ENCODE measurements at places on chromosomes 3 and 15. TPM values are rescaled to one million over a fixed set of nuclear protein-coding genes. Genes with fewer than 3 reads are reported as not detected.

Gene IQCH
- not detected for polyA plus RNA-seq

Gene SLC22A13
- not detected for polyA plus RNA-seq

- no peak overlapping the region for H3K4me3 ChIP-seq
- peaks cover 4% of the 10 kb centered on the region for H3K4me1 ChIP-seq
- no peak overlapping the region for H3K27ac ChIP-seq
- no peak for DNase-seq
These were observed 9.6 kb downstream of the GALK2 start for GRCh38 chr15:49179433-49180190.

Gene MON1A
- polyA plus RNA-seq: 6.1 TPM

Gene LRRC57
- polyA plus RNA-seq: 10.3 TPM

GRCh38 chr3:115624029-115624741, 875 bp downstream of the GAP43 start:
- no peak overlapping the region for H3K27ac ChIP-seq
- peaks cover 20% of the 10 kb centered on the region for H3K27me3 ChIP-seq
- DNase-seq: no peak

DNA sequence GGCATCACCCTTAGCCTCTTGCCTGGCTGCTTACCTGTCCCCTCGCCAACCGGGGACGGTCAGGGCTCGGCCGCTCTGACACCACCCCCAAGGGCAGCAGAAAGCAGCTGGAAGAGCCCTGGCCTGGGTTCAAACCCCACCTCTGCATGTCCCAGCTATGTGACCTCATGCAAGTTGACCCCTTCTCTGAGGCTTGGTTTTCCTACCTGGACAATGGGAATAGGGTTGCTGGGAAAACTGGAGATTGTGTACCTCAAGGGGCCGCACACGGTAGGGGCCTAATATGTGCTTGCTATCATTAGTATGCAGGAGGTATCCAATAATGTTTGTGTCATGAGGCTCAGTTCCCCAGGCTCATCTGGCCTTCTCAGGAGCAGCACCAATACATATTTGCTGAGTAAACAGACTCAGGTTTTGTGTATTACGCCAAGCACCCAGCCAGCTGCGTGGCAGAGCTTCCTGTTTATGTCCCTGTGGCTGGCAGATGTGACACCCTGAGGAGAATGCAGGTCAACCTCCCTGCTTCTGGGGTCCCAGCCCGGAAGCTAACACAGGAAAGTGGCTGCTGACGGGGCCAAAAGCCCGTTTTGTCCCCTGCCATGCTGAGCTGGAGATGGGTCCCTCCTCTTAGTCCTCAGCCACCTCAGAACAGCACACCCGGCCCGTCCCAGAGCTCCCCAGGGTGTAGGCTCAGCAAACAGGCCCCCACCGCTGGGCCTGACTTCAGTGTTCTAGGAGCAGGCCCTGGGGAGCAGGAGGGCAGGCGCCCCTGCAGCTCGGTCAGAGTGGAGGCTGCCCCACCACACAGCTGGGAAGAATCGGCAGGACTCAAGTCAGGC, 29.7 kb downstream of the PLXND1 start:
- H3K36me3 ChIP-seq: peaks cover 44% of the 10 kb centered on the region
- H3K4me1 ChIP-seq: peaks cover 37% of the 10 kb centered on the region
- H3K27me3 ChIP-seq: no peaks in the 10 kb centered on the region
- H3K4me3 ChIP-seq: no peak overlapping the region
- H3K27ac ChIP-seq: peak overlapping the region; percentile 81

DNA sequence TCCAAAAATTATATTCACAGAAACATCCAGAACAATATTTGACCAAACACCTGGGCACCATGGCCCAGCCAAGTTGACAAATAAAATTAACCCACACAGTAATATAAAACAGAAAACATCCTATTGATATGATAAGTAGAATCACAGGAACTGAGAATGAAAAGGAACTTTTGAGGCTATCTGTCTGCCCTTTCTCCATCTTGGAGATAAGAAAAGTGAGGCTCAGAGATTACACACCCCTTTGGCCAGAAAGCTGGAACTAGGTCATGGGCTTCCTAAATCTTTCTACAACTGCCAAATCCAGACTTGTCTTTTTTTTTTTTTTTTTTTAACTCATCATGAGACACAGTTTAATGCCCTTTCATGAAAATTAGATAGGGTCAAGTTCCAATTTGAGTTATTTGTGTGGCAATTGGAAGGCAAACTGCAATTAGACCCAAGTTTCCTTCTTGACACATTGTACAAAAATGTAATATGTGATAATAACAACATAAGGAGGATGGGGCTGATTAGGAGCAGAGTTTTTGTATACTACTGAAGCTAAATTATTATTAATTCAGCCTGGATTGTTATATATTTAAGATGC, 137.2 kb downstream of the RPL22L1 start:
- no peak overlapping the region for H3K27ac ChIP-seq
- H3K27me3 ChIP-seq: no peaks in the 10 kb centered on the region
- no peak overlapping the region for H3K4me3 ChIP-seq
- no peaks in the 10 kb centered on the region for H3K36me3 ChIP-seq
- no peaks in the 10 kb centered on the region for H3K4me1 ChIP-seq

GRCh38 chr3:152703245-152703890, 131.6 kb upstream of the P2RY1 start:
- H3K4me1 ChIP-seq: no peaks in the 10 kb centered on the region
- DNase-seq: no peak
- no peak overlapping the region for H3K27ac ChIP-seq
- no peak overlapping the region for H3K4me3 ChIP-seq
- H3K36me3 ChIP-seq: no peaks in the 10 kb centered on the region

GRCh38 chr15:78406016-78406585, 31.9 kb upstream of the IREB2 start:
- H3K4me1 ChIP-seq: peaks cover 23% of the 10 kb centered on the region
- H3K36me3 ChIP-seq: no peaks in the 10 kb centered on the region
- no peak for DNase-seq
- no peak overlapping the region for H3K4me3 ChIP-seq

DNA sequence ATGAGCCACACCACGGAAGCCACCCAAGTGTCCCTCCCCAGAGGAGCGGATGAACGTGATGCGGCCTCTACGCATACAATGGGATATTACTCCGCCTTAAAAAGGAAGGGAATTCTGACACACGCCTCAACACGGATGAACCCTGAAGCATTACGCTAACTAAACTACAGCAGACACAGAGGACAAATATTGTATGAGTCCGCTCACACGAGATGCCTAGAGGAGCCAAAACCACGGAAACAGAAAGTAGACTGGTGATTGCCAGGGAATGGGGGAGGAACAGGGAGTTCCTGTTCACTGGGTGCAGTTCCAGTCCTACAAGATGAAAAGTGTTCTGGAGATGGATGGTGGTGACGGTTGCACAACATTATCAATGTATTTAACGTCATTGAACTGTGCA, 32.7 kb downstream of the SRGAP3 start:
- H3K27ac ChIP-seq: no peak overlapping the region
- no peaks in the 10 kb centered on the region for H3K27me3 ChIP-seq
- no peaks in the 10 kb centered on the region for H3K4me1 ChIP-seq
- no peak overlapping the region for H3K4me3 ChIP-seq

GRCh38 chr3:66039590-66039887, 821 bp upstream of the MAGI1 start:
- peaks cover 6% of the 10 kb centered on the region for H3K4me1 ChIP-seq
- no peaks in the 10 kb centered on the region for H3K36me3 ChIP-seq
- H3K27me3 ChIP-seq: peaks cover 44% of the 10 kb centered on the region
- no peak for DNase-seq

- H3K27me3 ChIP-seq: no peaks in the 10 kb centered on the region
- no peaks in the 10 kb centered on the region for H3K36me3 ChIP-seq
- H3K4me1 ChIP-seq: no peaks in the 10 kb centered on the region
These were observed 255.8 kb upstream of the CDIN1 start for GRCh38 chr15:36323615-36324014.

DNA sequence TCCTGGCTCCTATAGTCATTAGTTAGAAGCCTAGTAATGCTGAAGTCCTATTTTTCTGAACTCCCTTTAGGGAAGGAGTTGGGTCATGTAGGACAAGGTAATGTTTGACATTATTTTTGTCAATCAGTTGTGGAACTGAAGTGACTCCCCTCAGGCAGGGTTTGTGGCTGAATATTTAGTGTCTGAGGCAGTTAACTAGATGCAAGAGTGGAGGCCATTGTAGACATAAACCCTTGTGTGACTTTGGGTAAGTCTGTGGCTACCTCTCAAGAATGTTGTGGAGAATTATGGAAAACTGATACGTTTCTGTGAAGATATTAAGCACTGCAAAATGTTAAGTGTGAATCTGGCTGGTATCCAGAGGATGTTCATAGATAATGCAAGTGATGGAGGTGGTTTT, 125.2 kb upstream of the PHLDB2 start:
- H3K36me3 ChIP-seq: no peaks in the 10 kb centered on the region
- no peak overlapping the region for H3K27ac ChIP-seq
- H3K27me3 ChIP-seq: no peaks in the 10 kb centered on the region
- H3K4me1 ChIP-seq: no peaks in the 10 kb centered on the region

DNA sequence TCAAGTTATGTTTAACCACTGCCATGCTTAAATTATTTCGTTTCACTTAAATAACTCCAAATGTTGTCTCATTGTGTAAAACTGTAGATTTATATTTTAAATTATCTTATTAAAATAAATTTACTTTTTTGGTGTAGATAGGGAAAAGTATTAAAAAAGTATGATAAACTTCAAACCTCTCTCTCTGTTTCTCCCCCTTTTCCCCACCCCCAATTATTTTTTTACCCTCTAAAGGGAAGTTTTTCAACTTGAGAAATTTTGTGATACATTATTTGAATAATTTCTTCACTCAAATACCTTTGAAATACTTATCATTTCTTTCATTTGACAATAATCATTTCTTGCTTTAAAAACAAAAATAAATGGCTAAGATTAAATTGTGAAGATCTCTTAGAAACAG, 66.9 kb upstream of the EIF1B start:
- H3K27ac ChIP-seq: no peak overlapping the region
- DNase-seq: no peak
- no peaks in the 10 kb centered on the region for H3K27me3 ChIP-seq
- H3K36me3 ChIP-seq: no peaks in the 10 kb centered on the region
- H3K4me3 ChIP-seq: no peak overlapping the region
- H3K4me1 ChIP-seq: no peaks in the 10 kb centered on the region

DNA sequence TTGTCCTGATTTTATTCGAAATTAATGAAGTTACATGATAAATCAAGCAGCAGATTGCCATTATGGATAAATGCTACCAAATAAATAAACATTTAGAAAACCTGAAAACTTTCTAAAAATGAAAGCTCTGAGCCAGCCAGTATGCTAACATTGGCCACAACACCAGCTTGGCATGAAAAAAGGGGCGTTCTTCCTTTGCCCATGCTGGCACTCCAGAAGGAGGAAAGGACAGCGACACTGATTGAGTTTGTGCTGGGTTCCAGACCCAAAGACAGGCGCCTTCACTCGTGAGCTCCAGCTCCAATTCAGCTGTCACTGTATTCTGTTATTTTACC, 5.1 kb downstream of the STIMATE start:
- H3K4me1 ChIP-seq: peaks cover 71% of the 10 kb centered on the region
- no peaks in the 10 kb centered on the region for H3K27me3 ChIP-seq
- no peak overlapping the region for H3K4me3 ChIP-seq
- H3K36me3 ChIP-seq: peaks cover 3% of the 10 kb centered on the region
- DNase-seq: no peak
- H3K27ac ChIP-seq: peak overlapping the region; percentile 91

Gene TMEM207
- not detected for polyA plus RNA-seq

Gene HAUS2
- 15.9 TPM for polyA plus RNA-seq

Gene HES1
- 66.6 TPM for polyA plus RNA-seq

Gene KNL1
- polyA plus RNA-seq: 0.04 TPM

DNA sequence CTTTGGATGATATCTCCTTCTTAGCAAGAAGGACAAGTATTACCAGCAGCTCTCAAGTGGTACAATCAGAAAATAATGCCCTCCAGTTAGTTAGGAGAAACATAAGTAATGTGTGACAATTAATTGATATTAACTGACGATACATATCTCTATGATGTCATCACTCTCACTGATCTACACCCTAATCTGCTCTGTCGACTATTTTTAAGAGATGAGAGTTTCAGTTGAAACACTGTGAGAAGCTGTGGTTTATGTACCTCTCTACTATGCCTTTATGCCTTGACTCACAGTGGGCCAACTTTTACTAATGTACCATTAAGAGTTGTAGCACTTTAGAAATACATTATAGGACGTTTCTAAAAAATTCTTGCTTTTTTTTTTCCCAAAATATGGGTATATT, 8.6 kb downstream of the CEP152 start:
- H3K4me3 ChIP-seq: no peak overlapping the region
- H3K27ac ChIP-seq: no peak overlapping the region
- no peaks in the 10 kb centered on the region for H3K27me3 ChIP-seq
- H3K4me1 ChIP-seq: no peaks in the 10 kb centered on the region
- DNase-seq: no peak

DNA sequence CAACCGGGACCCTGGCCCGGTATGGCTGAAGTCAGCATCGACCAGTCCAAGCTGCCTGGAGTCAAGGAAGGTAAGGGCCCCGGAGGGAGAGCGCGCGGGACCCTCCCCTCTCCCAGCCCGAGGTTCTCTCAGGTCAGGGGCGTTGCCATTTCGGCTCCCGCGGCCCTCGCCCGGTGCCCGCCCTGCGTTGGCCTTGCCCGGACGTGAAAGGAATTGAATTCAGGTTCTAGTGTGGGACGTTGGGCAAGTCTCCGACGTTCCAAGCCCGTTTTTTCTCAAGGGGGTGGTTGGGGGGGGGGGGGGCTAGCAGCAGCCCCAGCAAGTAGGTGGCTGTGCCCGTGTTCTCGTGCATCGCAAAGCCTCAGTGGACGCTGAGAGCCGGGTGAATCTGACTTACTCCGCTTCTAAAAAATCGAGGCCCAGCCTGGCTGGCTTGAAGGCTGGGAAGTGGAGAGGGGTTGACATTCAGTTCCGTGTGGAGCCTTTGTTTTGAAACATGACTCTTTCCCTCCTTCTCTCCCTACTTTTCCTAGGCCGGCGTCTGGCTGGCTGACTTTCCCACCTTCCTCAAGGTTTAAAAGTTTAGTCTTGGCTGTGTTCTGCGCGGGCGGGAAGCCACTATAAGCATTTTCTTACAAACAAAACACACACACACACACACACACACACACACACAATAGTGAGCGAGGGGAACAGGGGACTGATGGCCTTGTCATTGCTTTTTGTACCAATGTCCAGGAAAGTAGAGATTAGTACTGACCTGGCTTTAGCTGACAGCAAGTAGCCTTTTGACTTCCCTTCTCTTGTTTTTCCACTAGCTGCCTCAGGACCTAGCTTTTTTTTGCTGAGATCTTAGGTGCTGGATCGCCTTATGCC, at the start of gene UTS2B:
UTS2B (minus strand) TSS at position 873 of the 876 bp plus-strand sequence. CDS start 48,337 bp downstream, outside the sequence.
- H3K4me1 ChIP-seq: peaks cover 38% of the 10 kb centered on the region
- H3K27ac ChIP-seq: peak within 1 kb of the TSS; percentile 48
- DNase-seq: peak; percentile 18
- H3K27me3 ChIP-seq: no peaks in the 10 kb centered on the region
